ENCODE measurements at places on chromosomes 5 and 9.

DNA sequence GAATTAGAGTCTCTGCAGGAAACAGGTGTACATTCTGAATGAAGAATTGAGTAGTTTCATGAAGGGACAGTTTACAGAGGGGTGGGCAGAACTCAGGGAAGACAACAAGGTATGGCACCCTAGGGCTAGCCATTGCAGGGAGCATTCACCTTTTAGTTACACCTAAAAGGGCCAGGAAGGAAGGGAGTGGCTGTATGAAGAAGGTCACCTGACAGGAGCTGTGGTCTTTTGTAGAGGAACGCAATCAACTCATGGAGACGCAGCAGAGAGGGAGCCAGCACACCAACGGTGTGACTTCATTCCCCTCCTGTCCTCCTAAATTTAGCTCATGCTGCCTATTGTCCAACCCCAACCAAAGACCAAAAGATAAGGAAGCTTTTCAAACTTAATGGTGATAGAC is 12.7 kb upstream of the ZCCHC7 start:
- no peak for DNase-seq

- DNase-seq: peak; percentile 69
Observed at GRCh38 chr9:101458963-101459631, 23.5 kb upstream of the ALDOB start.

DNA sequence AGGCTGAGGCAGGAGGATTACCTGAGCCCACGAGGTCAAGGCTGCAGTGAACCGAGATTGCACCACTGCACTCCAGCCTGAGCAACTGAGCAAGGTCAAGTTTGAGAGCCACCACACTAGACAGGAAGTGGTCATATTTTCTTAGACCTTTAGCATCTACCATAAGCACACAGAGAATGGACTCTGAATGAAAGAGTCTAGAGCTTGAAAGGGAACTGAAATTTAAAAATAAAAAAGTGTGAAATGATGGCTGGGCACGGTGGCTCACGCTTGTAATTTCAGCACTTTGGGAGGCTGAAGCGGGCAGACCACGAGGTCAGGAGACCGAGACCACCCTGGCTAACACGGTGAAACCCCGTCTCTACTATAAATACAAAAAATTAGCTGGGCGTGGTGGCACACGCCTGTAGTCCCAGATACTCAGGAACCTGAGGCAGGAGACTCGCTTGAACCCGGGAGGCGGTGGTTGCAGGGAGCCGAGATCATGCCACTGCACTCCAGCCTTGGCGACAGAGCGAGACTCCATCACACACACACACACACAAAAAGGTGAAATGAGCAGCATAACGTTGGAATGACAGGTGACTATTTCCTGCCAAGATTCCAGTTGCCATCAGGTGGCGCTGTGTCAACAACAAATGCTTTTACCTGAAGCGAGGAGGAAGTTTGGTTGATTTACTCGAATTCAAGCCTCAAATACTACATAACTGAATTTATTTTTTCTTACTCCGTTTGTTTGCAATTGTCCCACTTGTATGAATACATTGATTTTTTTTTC is 21.3 kb upstream of the AK3 start:
- peak; percentile 72 for DNase-seq

GRCh38 chr5:149521739-149522685 is 29.2 kb downstream of the CSNK1A1 start:
- no peak for DNase-seq

GRCh38 chr5:152066784-152067183 is 142.1 kb upstream of the GLRA1 start:
- DNase-seq: no peak

- no peak for DNase-seq
Observed at GRCh38 chr5:35557199-35557598, 60.5 kb upstream of the SPEF2 start.

GRCh38 chr9:83342731-83343130 is 195.5 kb downstream of the FRMD3 start:
- no peak for DNase-seq

DNA sequence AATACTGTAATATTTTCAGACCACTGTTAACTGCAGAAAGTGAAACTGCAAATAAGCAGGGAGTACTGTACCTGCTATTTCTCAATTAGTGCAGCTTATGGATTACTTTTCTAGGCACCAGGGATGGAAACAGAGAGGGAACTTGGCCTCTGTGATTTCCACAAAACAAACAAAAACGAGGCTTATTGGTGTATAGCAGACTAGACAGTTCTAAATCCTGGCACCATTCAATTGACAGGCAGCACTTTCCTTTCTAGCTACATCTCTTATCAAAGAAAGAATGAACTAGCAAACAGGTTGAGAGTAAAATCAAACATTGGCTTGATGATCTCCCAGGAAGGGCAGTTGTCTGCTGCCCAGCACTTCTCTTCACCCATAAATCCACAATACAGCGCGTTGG is 16.0 kb upstream of the IL33 start:
- no peak for DNase-seq

GRCh38 chr9:20988671-20989315 is 42.6 kb downstream of the HACD4 start:
- DNase-seq: no peak

GRCh38 chr5:160539431-160539830 is 117.8 kb downstream of the PTTG1 start:
- no peak for DNase-seq

GRCh38 chr5:158998793-158999325 is 100.9 kb downstream of the EBF1 start:
- DNase-seq: no peak

GRCh38 chr9:123834218-123834888 is 95.6 kb downstream of the DENND1A start:
- peak; percentile 3 for DNase-seq

- no peak for DNase-seq
Observed at GRCh38 chr9:6307551-6308096, 20.6 kb upstream of the TPD52L3 start.

- no peak for DNase-seq
Observed at GRCh38 chr5:117299224-117299935, 724.8 kb upstream of the SEMA6A start.

DNA sequence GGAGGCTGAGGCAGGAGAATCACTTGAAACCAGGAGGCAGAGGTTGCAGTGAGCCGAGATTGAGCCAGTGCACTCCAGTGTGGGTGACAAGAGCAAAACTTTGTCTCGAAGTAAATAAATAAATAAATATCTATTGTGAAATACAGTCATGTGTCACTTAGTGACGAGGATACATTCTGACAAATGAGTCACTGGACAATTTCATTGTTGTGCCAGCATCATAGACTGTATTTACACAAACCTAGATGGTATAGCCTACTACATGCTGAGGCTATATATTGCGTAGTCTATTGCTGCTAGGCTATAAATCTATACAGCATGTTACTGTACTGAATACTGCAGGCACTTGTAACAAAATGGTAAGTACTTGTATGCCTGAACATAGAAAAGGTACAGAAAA is 61.1 kb upstream of the CCL21 start:
- no peak for DNase-seq

GRCh38 chr5:177132136-177133095 is 1.2 kb upstream of the NSD1 start:
- DNase-seq: no peak

DNA sequence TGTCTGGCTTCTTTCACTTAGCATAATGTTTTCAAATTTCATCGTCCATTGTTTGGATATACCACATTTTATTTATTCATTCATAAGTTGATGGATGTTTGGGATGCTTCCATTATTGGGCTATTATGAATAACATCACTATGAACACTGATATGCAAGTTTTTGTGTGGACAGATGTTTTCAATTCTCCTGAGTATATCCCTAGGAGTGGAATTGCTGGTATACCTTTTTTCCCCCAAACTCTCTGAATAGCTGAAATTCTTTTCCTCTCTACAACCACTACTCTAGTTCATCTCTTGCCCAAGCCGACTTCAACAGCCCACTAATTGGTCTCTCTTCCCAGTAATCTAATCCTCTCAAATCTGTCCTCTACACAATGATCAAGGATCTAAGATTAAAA is 4.7 kb upstream of the ZFR start:
- DNase-seq: no peak

GRCh38 chr9:38651400-38652042 is 31.1 kb upstream of the ANKRD18A start:
- DNase-seq: no peak

GRCh38 chr9:128824911-128825310 is 4.7 kb downstream of the SPOUT1 start:
- no peak for DNase-seq

GRCh38 chr5:143892908-143893307 is 80.9 kb downstream of the HMHB1 start:
- no peak for DNase-seq

GRCh38 chr9:98804083-98804482 is 3.4 kb upstream of the GALNT12 start:
- no peak for DNase-seq

- peak; percentile 69 for DNase-seq
Observed at GRCh38 chr5:160312134-160312959, at the start of gene CCNJL. Gene CCNJL (minus strand): TSS chr5:160312564. CDS start chr5:160311923, 641 bp downstream.

DNA sequence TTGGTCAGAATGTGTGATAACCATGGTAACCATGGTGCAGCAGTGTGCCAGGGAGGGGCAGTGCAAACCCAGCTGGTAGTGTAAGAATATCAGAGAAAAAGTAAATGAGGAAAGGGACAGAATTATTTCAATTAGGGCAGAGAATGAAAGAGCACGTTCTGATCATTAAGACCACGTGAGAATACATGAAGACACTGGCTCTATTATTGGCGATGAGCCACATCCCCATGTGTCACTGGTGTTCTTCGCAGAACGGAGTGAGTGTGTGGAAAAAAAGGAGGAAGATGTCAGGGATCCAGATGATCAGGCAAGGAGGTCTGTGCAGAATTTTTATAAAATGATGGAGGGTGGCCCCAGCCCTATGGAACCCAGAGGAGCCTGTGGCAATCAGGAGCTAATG is 315.5 kb downstream of the SEMA5A start:
- DNase-seq: no peak

- DNase-seq: no peak
Observed at GRCh38 chr5:127223256-127223974, 67.2 kb upstream of the MEGF10 start.

- no peak for DNase-seq
Observed at GRCh38 chr9:113164536-113165300, 13.9 kb downstream of the SLC31A2 start.

- DNase-seq: no peak
Observed at GRCh38 chr5:91910655-91911054, 527.5 kb upstream of the ARRDC3 start.

DNA sequence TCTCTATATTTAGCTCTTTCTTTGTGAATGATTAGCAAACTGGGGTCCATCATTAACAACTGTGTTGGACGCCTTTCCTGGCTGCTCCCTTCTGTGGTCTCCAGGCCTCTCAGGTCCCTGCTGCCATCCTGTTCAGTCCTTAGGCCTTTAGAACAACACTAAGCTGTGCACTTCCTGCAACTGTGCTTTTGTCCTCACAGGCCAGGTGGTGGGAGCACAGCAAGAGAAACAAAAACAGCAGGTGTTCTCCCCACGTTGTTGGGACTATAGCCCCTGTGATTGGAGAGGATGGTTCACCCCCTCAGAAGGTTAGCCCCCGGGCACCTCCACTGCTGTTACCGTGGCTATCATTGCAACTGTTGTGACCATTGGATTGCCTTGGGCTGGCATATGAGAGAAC is 41.7 kb upstream of the CLINT1 start:
- no peak for DNase-seq

GRCh38 chr5:132265336-132266030 is 8.0 kb downstream of the PDLIM4 start:
- peak; percentile 97 for DNase-seq

DNA sequence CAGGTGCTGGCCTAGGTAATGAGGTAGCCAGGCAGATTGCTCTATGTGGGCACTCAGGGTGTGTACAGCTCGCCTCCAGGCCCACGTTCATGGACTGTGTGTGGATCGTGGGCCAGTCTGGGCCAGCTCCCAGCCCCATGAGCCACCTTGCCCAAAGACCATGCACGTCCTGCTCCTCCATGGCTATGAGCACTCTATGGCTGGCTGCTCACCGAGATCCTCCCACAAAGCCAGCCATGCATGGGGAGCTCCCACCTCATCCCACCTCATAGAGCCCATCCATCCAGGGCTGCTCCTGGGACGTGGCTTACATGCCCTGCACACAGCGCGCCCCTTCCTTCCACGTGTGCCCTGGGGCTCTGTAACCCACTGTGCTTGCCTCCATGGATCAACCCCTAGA is 262.5 kb upstream of the IRX1 start:
- DNase-seq: no peak

DNA sequence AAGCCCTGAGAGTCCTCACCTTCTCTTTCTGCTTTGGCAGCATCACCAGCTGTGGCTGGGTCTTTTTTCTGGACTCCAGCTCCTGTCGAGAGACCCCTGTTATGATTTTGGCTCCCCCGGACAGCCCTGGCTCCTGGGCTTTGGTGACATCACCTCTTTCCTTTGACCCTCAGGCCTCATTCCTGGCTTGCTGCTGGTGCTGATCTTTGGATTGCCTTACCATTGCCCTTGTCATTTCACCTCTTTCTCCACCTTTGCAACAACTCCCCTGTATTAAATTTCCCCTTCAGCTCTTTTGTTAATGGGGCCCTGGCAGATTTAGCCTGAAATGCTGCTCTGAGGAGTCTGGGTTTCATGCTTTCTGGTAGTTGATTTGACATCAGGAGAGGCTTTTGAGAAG is 322.8 kb downstream of the ZSWIM6 start:
- no peak for DNase-seq

DNA sequence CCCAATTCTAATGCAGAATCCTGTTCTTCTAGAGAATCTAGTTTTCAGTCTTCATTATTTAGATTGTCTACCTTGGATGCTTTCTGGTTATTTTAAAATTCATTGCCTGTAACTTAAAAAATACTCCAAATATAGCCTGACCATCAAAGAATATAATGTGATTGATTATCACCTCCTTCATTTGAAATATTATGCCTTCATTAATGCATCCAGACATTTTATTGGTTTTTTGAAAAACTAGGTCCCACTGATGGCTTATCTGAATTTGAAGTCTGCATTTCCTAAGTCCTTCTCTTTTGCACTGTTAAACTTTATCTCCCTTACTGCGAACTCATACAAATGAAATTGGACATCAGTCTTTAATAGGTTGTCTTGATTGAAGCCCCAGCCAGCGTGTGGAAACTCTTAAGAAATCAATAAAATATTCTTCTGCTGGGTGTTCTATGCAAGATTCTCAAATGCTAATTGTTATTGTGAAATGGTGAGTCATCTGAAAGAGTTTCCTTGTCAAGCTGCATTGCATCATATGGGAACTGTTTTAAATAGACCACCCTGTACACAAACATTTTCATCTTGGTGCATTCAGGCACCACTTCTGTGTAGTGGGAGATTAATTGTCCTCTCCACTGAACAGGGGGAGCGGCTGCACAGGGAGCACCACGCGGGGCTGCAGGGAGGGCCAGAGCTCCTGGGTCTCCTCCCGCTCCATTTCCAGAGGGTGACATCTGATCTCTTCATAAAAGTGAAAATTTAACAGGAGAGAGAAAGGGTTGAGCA is 92.3 kb upstream of the FANCC start:
- no peak for DNase-seq

- DNase-seq: no peak
Observed at GRCh38 chr9:91549177-91549576, 125.5 kb upstream of the NFIL3 start.

GRCh38 chr5:62143268-62144229 is 162.5 kb upstream of the KIF2A start:
- peak; percentile 2 for DNase-seq
